EH (cell line): ENCODE measurements at places on chromosomes 2 and 18.

GRCh38 chr2:218235017-218235416 is 18.0 kb downstream of the ARPC2 start:
- DNase-seq = no peak

DNA sequence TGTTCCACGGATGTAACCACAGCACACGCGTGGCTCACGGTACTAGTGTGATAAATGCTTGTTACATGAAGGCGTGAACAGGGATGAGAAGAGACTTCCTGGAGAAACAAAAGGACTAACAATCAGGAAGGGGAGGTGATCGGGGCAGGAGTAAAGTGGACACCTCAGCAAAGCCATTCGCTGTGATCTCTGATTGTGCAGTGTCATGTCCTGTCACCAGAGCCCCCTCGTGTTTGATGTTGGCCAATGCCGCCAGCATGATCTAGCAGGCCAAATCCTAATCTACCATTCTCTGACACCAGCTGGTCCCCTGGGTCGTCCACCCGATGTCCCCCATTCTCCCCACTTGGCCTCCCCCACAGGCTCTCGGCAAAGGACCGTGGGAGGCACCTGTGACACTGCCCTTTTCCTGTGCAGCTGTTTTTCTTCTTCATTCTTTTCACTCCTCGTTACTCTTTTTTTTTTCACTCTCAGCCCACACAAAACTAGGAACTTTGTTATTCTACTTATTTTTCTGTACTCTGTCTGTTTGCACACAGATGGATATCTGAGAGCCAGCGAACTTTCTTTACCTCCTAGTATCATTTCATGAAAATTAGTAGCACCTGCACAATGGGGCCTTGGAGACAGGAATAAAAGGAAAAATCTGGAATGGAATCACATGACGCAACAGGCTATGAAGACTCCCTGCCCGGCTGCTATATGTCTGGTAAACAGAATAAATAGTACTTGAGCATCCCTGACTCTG is 146.8 kb downstream of the TGIF1 start:
- peak; percentile 41 for DNase-seq

DNA sequence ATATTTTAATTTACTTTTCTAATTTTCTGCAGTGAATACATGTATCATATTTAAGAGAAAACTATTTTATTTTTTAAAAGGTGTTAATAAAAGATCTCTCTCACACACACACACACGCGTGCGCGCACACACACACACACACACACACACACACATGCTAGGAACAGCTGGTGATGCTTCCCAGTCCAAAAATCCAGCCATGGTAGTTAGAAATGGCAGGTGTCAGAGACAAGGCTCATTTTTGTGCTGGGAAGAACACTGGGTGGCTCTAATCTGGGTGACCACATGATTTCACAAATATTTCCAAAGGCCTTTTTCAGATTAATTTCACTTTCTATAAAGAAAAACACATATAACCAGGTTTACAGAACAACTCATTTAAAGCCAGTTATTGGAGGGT is 104.5 kb upstream of the NCK2 start:
- no peak for DNase-seq

DNA sequence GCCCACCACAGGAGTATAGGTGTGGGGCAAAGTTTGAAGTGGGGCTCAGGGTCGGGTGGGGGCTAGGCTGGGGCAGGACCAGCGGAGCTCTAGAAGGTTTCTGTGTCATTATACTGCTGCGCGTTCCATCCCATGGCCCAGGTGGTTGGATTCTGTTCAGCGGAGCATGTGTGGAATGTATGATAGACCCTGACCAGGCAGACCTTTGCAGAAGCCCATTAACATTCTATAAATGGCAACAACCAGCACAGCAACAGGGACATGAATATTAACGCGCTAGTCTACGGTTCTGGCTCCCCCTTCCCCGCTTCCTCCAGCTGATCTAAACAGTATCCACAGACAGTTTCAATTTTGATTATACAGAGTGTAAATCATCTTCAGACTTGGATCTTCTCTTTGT is 4.1 kb upstream of the PRKCE start:
- no peak for DNase-seq

DNA sequence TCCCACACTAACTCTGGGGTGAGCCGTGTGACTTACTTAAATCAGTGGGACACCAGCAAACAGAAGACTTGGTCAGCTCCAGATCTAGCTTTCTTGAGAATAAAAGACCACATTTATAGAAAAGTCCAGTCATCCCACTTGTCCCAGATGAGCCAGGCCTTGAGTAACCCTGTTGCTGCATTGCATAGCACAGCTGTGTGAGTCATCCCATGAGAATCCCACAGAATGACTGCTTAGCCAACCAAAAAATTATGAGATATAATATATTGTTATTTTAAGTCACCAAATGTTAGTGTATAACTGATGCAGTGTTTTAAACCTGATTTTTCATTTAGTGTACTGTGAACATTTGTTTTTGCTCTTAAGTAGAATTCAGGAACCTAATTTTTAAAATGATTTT is 94.2 kb upstream of the FSHR start:
- DNase-seq = peak; percentile 97

GRCh38 chr2:113266431-113266830 is 12.3 kb downstream of the PAX8 start:
- DNase-seq = no peak

DNA sequence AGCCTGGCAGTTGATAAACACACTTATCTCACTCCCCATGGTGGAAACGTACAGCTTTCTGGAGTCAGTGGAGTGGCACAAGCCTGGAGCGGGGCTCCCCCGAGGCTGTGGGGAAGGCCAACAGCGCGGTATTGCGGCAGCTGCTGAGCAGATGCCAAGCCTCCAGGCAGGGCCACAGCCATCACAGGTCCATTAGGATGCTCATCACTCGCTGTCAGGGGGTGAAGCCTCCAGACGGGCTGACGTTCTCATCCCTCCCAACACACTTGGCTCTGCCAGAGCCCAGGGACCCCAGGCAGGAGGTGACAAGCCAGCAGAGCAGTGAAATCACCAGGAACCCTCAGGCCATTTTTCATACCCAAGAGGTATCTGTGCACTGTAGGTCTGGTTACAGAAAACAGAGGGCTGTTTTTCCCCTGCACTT is 529.2 kb upstream of the KLHL29 start:
- no peak for DNase-seq

DNA sequence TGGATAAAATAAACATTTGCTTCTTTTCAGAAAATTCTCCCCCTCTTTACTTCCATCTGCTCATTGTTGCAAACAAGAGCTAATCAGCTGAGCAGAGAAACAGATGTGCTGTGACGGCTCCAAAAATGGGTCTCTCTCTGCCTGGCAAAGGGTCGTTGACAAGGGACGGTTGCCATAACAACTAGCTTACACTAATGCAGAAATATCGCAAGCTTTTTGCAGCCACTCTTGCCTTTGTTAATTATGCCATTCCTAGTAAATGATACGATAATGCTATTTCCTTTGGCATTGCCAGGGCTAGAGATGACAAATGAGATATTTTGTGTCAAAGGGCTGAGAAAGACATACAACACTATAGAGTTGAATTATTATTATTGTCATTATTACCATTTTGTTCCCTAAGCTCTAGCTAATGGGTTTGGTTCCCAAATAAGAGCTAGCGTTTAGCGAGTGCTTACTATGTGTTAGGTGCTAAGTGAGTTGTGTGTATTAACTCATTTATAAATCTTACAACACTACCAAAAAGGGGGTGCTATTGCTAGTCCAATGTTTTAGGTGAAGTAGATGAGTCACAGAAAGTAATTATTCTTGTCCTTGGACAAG is 46.8 kb downstream of the MYO3B start:
- no peak for DNase-seq

- peak; percentile 49 for DNase-seq
These were observed 84.5 kb upstream of the TLK1 start for GRCh38 chr2:171244970-171245782.

- no peak for DNase-seq
These were observed 17.2 kb upstream of the SDC1 start for GRCh38 chr2:20241973-20242726.

DNA sequence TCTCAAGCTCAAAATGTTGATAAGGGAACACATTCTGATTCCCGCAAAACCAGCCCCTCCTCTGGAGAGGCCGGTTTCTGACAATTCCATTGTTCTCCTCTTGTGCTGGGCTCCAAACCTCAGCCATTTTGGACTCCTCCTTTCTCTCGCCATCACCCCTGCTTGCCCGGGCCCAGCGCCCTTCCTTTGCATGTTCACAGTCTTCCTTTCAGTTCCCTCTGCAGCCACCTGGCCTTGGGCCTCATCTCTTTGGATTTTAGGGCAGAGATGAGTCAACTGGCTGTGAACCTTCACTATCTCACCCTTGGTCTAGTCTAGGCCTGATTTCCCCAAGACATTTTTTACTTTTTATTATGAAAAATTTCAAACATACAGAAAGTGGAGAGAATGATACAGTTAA is 155.9 kb upstream of the MAP3K20 start:
- DNase-seq = no peak
